ENCODE measurements at places on chromosomes 4 and X.

GRCh38 chr4:2472187-2472586, 3.3 kb downstream of the RNF4 start:
- no peak for DNase-seq

- no peak for DNase-seq
Observed at GRCh38 chr4:7777871-7778509, 161.7 kb downstream of the AFAP1 start.

GRCh38 chr4:109195646-109196045, 106.8 kb downstream of the COL25A1 start:
- no peak for DNase-seq

DNA sequence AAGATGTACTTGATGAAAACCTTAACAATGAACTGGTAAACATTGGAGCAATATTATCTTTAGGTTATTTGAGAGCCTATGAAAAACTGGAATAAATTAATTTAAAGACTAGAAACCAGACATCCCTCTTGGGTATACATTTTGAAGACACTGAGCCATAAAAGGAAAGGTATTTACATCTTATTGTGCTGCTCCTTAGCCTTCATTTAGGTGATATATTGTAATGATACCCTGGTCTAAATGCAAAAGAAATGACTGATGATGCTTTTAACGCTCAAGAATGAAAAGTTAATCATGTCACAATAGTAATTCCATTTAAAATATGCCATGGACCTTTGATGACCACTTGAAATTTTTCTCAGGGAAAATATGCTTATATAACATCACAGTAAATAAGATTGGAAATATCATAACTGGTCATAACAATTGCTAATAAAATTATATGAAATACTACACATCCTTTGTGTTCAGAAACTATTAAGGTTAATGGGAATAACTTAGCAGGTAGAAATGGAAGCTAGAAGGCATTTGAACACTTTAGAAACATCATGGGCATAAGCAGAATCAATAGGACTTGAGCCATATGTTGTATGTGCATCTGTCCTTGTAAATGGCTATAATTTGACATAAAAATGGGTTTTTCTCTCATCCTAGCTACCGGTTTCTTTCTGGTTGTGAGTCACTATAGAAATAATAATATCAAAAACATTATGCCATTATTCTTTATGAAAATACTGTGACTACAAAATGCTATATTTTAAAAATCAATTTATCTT, 979.7 kb downstream of the RAPGEF2 start:
- no peak for DNase-seq

GRCh38 chr4:177064116-177064515, 245.6 kb upstream of the NEIL3 start:
- DNase-seq: no peak

DNA sequence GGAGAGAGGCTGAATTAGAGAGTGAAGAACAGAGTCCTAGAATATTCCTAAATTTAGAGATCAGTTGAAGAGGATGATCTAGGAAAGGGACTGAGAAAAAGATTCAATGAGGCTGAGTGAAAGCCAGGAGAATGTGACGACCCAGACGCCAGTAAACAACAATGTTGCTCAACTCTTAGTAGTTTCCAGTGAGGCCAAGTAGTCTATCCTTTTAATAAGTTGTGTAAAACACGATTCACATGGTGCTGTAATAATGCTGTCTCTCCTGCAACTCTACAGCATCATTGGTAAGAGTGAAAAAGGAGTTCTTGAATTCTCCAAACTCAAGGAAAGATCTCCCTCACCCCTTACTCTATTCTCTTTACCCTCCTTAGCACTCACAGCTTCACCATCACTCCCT, 140.3 kb downstream of the CFAP299 start:
- DNase-seq: no peak

DNA sequence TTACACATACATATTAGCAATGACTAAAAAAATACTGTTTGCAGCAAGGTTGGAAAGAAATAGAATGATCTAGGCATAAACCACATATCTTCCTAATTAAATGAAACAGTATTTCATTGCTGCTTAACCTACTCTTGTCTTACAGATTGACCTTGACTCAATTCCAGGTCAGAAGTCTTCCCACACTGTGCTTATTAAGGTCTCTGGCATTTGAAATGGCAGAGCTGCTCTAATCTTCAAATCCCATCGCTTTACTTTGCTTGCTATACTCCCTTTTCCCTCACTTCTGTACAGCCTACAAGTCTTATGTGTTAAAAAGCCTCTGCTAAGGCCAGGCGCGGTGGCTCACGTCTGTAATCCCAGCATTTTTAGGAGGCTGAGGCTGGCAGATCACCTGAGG, 424.5 kb downstream of the RPA4 start:
- no peak for DNase-seq

DNA sequence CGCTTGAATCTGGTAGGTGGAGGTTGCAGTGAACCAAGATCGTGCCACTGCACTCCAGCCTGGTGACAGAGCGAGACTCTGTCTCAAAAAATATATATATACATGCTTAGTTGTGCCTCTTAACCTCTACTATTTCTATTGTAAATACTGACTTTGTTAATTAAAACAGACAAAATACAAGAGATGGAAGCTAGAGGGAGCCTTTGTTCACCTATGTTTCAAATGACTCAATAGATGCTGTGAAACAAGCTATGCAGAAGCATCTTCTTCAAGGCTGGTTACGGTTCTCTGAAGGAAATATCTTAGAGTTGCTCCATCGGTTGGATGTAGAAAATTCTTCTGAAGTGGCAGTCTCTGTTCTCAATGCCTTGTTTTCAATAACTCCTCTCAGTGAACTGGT, 6.2 kb downstream of the NCAPG start:
- no peak for DNase-seq

- DNase-seq: peak; percentile 62
Observed at GRCh38 chr4:152696764-152697261, 17.0 kb upstream of the TMEM154 start.

Measured in stimulated activated CD4-positive, alpha-beta T cell treated with anti-CD3 and anti-CD28 coated beads, Interleukin-15, amount 100 ng/mL, for 24 hours (primary cell).